ENCODE measurements at places on chromosomes 3 and 15.

GRCh38 chr3:31763731-31764130 lies 217.3 kb downstream of the OSBPL10 start:
- no peak for DNase-seq

- no peak for DNase-seq
Measured at GRCh38 chr3:183438735-183439134, 10.3 kb upstream of the MCF2L2 start.

DNA sequence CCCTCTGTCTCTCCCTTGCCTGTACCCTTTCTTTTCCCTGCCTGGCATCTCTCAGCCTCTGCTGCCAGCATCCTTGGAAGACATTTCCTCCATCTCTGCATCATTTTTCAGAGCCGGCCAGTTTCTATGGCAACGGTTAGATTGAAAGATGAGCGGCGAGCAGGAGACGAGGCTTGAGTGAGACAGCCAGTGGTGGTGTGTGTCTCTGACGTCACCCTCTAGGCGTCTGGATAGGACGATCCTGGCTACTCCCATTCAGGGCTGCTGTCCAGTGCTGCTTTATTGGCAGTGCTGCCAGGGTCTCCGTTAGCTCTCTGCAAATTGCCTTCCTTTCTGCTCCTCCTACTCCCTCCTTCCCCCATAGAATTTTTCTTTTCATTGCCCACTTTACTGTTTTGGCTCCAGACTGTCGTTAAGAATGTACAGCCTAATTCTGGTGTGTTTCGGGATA lies 57.9 kb downstream of the TRAK1 start:
- DNase-seq, result no peak

GRCh38 chr15:58593870-58594269 lies 155.6 kb downstream of the ADAM10 start:
- no peak for DNase-seq

- DNase-seq, result no peak
Measured at GRCh38 chr3:64345371-64345770, 120.1 kb upstream of the PRICKLE2 start.

DNA sequence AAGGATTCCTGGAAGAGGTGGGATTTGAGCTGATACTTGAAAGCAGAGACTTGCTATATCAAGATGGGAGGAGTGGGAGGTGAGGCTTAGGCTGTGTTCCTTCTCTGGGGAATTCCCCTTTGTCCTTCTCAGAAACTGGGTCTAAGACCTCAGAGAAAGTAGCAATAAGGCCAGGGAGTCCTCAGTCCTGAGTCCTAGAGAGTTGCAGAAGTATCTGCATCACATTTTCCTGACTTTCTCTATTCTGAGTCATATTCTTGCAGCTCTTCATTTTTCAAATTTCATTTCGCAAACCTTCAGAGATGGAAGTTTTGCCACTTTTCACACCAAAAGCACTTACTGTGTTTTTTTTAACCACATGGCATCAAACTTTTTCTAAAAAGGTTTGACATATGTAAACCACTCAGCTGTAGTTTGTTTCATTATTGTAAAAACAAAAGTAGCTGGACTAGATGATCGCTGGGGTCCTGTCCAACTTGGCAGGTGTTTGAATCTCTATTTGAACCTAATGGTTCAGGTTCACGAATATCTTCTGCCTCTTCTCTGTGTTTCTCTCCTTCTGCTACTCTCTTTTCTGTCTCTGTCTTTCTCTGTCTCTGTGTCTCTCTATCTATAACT lies 21.3 kb downstream of the COLQ start:
- no peak for DNase-seq

DNA sequence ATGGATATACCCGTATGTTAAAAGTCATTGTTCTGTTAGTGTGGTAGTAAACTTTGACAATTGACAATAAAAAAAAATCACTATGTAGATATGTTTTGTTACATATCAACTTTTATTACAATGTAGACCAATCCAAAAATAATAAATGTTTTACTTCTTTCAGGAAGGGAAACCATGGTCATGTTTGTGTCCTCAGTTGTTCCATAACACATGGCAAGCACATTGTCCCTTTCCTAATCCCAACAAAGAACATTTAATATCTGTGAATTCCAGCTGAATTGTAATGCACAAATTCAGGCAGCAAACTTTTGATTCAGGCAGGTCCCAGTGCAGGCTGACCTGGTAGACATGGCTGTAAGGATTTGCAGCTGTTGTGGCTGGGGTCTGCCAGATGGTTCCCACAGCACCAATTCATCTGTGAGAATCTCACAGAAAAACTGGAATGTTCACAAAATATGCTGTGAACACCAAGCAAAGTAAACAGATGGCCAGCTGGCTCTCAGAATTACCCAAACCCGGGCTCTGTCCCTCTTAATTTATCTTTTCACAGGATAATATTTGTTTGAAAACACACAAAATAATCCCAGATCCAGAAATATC lies 1.9 kb upstream of the SPG21 start:
- no peak for DNase-seq

DNA sequence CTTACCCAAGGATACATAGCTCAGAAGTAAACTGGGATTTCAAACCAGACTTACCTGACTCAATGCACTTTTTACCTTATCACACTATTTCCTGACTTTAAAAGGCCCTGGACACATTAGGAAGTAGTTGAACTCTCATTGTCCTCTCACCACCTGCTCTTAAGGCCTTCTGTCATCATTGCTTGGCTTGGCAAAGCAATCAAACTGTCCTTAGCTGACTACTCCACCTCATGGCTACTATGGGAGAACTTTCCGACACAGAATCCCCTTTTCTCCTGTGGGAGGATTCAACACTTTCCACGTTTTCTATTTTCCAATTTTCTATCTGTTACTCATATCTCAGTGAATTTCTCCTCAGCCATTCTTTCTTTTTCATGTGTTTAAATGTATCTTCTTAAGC lies 55.4 kb downstream of the ZNF148 start:
- no peak for DNase-seq

GRCh38 chr15:65833501-65834205 lies 35.6 kb upstream of the RAB11A start:
- peak; percentile 7 for DNase-seq

DNA sequence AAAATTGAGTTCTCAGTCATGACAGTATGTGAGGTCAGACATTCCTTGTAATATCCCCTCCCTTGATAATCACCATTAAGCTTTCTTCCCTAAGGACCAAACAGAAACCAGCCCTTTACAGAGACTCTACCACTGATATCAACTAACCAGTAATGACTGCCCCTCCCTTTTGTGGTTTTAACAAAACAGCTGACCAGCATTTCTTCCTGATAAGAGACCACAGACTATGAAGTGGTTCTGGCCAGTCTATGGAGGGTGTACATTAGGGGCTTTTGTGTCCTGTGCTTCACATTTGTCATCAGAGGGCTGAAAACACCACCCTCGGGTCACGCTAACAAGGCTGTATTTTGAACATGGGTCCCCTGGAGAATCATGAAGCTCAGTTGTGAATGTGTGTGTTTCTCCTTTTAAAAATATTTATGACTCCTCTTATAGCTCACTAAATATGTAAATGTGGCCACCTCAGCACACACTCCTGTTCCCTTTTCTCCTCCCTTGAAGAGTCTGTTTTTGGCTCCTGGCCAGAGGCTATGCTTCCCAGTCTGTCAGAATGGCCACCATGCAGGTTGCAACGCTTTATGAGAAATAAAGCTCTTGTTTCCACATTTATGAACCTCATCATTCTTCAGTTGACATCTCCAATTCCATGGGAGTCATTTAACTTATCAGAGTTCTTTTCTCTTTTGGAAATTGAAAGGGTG lies 239.3 kb downstream of the CPNE4 start:
- DNase-seq, result no peak

DNA sequence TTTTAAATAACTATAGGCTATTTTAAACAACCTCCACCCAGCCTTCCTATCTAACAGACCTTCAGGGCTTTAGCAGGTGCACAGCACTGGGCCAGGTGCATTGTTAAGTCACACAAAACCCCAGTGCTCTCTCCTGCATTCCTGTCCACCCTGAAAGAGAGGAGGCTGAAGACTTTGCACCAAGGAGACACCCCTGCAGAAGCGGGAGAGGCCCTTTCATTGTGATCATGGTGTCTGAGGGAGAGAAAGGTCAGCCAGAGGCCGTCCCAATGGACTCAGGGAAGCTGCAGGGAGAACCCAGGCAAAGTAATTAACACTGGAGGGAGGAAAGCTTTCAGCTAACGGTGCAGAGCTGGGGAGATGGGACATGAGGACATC lies 5.2 kb downstream of the LRIG1 start:
- DNase-seq, result no peak

- DNase-seq, result no peak
Measured at GRCh38 chr3:169478566-169479313, 184.8 kb downstream of the MECOM start.

DNA sequence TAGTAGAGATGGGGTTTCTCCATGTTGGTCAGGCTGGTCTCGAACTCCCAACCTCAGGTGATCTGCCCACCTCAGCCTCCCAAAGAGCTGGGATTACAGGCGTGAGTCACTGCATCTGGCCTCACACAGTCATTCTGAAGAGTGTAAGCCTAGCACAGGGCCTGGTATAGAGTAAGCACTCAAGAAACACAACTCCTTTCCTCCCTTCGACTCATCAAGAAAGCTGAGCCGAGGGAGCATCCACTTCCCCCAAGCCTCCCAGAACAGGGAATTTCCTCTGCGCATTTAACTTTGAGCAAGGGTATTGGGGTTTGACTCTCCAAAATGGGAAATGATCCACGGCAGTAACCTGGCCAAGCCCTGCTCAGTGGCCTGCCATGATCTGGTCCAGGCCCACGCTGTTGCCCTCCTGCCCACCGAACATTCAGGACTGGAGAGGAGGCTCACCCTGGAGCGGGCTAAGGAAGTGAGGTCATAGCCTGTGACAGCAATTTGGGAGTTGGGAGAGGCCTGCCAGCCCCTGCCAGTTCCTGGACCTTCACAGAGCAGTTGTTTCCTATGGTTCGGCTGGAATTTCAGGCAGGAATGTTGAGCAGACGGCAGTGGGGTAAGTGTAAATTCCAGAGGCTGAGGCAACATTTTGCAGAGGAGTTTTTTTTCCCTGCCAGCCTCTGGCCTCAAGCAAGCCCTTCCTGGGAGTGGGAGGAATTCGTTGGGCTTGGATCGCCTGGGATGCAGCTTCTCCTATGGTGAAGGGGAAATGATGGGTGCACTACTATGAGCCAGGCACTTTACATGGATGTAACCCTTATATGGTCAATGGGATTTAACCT lies 21.2 kb upstream of the SMAD3 start:
- no peak for DNase-seq

- DNase-seq, result no peak
Measured at GRCh38 chr3:23129817-23130216, 73.3 kb upstream of the UBE2E2 start.

DNA sequence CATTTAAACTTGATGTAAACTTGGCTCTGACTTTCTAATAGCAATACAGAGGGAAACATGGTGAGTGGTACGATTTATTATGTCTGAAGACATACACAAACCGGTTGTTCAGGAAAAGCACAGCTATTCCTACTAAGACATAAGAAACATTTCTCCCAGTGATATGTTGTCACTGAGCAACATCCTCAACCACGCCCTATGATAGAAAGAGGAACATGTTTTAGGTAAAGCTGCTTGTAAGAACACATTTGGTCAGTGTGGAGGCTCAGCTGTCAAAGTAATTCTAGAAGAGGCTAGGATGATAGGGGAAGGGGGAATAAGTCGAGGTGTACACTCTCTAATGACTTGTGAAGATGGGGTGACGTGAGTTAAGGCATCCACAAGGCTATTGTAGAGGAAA lies 42.7 kb upstream of the B3GNT5 start:
- DNase-seq, result no peak

DNA sequence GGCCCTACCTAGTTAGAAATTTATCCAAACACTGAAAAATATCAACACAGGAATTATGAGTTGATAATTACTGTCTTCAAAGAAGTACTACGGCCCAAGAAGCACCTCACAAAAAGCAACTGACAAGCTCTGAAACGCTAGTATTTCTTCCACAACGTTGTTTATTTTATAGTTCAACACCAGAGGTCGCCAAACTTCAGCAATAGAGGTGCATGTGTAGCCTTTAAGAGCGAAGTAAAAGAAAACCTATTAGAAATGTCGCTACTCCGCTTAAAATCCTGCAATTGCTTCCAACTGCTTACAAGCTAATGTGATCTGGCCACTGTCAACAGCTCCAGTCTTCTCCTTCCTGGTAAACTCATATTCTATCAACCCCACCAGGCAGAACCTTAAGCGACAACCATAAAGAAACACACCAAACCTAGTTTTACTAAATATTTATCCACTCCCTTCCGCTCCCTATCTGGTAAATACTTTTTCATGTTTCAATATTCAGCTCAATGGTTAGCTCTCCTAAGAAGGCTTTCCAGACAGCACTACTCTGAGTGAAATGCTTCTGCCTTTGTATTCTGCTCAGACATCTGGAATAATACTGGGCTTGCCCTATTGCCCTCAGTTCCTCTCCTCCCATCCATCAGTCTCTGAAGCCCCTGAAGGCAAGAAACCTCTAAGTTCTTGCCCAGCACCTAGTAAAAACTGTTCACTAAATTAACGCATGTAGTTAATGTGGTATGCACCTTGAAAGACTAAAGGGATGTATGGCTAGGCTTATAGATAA lies 110.2 kb downstream of the NR1I2 start:
- peak; percentile 24 for DNase-seq

GRCh38 chr3:67077656-67078055 lies 79.5 kb downstream of the KBTBD8 start:
- no peak for DNase-seq

- no peak for DNase-seq
Measured at GRCh38 chr15:45230245-45230965, 21.6 kb upstream of the SLC28A2 start.

DNA sequence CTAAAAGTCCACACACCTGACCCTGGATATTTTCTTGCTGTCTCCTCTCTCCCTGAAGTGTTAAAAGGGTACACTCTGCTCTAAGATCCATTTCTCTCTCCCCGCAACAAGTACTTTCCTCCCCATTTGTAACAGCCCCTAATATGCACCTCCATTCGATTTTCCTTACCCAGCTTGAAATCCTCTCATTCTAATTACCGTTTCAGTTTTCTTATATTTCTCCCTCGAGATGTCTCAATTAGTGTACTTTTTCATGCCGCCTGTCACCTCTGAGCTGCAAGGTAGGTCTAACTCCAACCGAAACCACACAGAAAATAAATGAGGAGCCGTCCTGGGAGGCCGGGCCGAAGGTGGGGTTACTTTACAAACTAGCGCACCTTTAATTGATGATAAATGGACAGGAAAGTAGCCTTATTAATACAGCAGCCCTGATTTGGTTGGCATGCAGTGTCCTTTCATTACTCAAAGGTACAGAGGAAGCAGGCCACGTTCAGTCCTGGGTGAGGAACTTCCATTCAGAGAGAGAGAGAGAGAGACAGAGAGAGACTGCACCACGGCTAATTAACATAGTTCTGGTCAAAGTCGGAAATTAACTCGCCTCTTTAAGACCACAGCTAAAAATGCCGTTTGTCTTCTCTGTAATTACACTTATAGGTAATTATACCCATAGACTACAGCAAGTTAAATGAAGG lies 319.9 kb downstream of the ARRDC4 start:
- DNase-seq, result no peak

- DNase-seq, result peak; percentile 4
Measured at GRCh38 chr15:89575656-89576416, 567 bp downstream of the TICRR start.

GRCh38 chr3:27312044-27312668 lies 57.0 kb downstream of the NEK10 start:
- DNase-seq, result no peak

Measured in effector CD4-positive, alpha-beta T cell (primary cell).